RWPE2 (cell line): ENCODE measurements at places on chromosomes 12 and 14.

- DNase-seq = no peak
- no peak overlapping the region for H3K4me3 ChIP-seq
- no peak overlapping the region for H3K27ac ChIP-seq
- H3K27me3 ChIP-seq = no peaks in the 10 kb centered on the region
Observed at GRCh38 chr14:32696325-32697091, 242.2 kb upstream of the NPAS3 start.

DNA sequence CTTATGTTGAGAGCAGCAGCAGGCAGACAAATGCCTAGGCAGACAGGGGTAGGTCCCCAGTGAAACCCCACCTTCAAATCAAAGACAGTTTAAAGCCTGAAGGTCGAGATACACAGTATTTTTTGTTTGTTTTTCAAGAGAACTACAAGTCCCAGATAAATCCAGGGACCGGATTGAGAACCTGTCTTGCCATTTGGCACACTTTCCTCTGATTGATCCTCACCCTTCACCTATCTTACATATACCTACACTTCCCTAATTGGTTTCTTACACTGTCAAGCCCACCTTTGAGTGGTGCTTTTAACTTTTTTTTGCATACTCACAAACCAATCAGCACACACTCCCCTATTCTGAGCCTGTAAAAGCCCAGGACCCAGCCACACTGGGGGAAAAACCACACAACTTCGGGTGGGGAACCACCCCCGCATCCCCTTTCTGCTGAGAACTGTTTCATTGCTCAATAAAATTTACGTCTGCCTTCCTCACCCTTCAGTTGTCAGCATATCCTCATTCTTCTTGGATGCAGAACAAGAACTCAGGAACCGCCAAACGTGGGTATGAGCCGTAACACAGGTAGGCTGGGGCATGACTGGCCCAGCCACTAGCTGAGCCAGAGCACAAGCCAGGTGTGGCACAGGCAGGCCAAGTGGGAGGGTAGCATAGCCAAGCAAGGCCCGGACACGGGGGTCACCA is 11.1 kb downstream of the DICER1 start:
- no peak for DNase-seq
- peaks cover 13% of the 10 kb centered on the region for H3K36me3 ChIP-seq
- no peaks in the 10 kb centered on the region for H3K27me3 ChIP-seq
- peaks cover 24% of the 10 kb centered on the region for H3K4me1 ChIP-seq
- no peak overlapping the region for H3K27ac ChIP-seq
- H3K4me3 ChIP-seq = no peak overlapping the region

DNA sequence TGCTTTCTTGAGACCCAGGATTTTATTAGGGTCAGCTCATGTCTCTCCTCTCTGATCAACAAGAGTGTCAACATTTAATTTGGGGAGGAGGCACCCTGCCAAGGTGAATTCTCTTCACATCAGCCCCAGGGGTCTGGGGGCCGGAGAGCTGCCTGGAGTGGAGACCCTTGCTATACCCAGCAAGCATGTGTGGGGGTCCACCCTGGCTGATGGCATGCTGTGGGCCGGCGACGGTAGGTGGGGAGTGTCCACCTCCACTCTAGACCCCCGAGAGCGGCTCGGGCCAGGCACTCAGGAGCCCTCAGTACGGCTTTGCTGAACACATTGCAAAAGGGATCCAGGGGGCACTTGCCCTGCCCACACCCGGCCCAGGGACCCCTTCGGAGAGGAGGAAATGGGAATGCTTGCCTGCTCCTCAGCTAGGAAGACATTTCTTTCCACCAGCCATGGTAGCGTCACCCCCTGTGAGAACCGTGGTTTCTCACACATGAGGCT is 10.4 kb downstream of the MEG3 start:
- no peak for DNase-seq
- H3K4me1 ChIP-seq = no peaks in the 10 kb centered on the region
- no peak overlapping the region for H3K27ac ChIP-seq
- H3K36me3 ChIP-seq = peaks cover 24% of the 10 kb centered on the region
- no peak overlapping the region for H3K4me3 ChIP-seq

- H3K27ac ChIP-seq = peak overlapping the region; percentile 97
- peaks cover 61% of the 10 kb centered on the region for H3K36me3 ChIP-seq
- H3K4me3 ChIP-seq = no peak overlapping the region
- no peak for DNase-seq
- no peaks in the 10 kb centered on the region for H3K27me3 ChIP-seq
- H3K4me1 ChIP-seq = peaks cover 26% of the 10 kb centered on the region
Observed at GRCh38 chr12:13211859-13212664, 15.5 kb downstream of the EMP1 start.

- H3K4me1 ChIP-seq = peaks cover 45% of the 10 kb centered on the region
- H3K36me3 ChIP-seq = peaks cover 6% of the 10 kb centered on the region
- DNase-seq = peak; percentile 85
- H3K27me3 ChIP-seq = no peaks in the 10 kb centered on the region
Observed at GRCh38 chr14:103130965-103131364, 7.7 kb downstream of the TNFAIP2 start.

DNA sequence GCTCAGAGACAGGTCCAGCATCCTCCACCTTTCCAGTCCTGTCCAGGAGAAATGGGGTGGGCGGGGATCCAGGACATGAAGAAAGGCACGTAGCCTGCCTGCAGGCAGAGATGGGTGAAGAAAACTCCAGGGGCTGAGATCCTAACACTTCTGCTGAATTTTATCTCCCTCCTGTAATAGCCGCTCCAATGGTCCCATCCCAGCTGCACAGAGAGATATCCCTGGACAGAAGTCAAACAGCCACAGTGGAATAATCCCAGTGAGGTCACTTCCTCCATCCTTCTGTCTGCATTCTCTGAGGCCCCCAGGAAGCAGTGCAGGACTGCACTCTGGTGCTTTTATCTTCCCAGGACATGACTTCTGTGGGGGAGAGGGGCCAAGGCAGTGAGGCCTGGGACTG is 26.3 kb downstream of the KRT18 start:
- no peaks in the 10 kb centered on the region for H3K27me3 ChIP-seq
- no peak for DNase-seq
- H3K4me3 ChIP-seq = no peak overlapping the region
- peak overlapping the region; percentile 12 for H3K27ac ChIP-seq

- no peaks in the 10 kb centered on the region for H3K27me3 ChIP-seq
- no peaks in the 10 kb centered on the region for H3K36me3 ChIP-seq
- no peaks in the 10 kb centered on the region for H3K4me1 ChIP-seq
- DNase-seq = no peak
Observed at GRCh38 chr12:28620281-28620680, 430.0 kb downstream of the CCDC91 start.

DNA sequence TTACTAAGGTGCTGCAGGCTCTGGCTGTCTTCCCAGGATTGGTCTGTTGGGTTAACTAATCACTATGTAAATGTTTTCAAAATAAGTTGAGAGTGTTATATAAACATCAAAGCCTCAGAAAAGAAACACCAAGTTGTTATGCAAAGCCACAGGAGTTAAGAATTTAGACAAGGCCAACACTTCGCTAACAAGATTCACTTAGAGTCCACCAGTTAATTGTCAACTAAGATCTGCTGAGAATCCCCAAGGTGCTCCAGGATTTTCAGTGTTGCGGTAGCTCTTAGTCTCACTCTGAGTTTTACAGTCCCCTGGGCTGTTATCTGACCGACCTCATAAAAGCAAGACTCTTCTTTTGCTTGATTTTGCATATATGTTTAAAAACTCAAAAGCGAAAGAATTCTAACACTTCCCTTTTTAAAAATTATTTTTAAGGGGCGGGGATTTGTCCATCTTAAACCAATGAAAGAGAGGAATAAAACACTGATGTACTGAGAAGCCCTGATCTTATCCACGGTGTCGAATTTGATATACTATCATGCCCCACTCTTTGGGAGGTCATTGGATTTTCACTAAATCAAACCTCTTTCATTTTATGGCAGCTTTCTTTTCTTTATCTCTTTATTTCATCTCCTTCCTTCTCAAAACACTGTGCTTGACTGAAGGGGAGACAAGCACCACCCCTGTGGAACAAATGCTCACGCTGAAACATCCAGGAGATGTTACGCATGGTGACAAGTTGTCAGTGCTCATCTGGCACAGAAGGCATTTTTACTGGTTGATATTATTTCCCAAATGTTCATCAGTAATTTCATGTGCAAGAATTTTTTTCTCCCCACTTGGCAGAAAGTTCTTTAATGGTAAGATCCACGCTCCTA is 7.0 kb downstream of the NIN start:
- H3K4me3 ChIP-seq = no peak overlapping the region
- DNase-seq = no peak
- H3K4me1 ChIP-seq = peaks cover 14% of the 10 kb centered on the region
- H3K36me3 ChIP-seq = peaks cover 4% of the 10 kb centered on the region; the same call in 1 of the 2 replicates

DNA sequence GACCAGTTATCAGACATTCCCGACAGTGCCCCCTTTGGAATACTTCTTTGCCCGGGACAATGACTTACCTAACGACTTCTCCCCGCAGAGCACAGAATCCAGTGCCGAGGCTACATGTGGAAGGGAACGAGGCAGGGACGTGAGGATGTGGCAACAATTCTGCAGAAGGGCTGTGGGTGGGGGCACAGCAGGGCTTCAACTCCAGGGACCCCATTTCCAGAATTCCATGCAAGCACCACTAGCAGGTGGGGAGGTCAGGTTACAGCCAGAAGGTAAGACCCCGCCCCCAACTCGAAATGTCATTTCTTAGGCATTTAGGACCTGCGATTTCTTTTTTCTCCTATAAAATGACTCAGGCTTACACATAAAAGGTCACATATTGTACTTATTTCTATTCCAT is 207.9 kb downstream of the TMEM132C start:
- DNase-seq = no peak
- no peaks in the 10 kb centered on the region for H3K4me1 ChIP-seq
- H3K36me3 ChIP-seq = no peaks in the 10 kb centered on the region

- no peaks in the 10 kb centered on the region for H3K27me3 ChIP-seq
- peak; percentile 78 for DNase-seq
- no peaks in the 10 kb centered on the region for H3K36me3 ChIP-seq
- H3K4me3 ChIP-seq = no peak overlapping the region
- H3K27ac ChIP-seq = peak overlapping the region; percentile 78
- H3K4me1 ChIP-seq = peaks cover 13% of the 10 kb centered on the region
Observed at GRCh38 chr12:39426636-39427240, 16.2 kb downstream of the KIF21A start.

DNA sequence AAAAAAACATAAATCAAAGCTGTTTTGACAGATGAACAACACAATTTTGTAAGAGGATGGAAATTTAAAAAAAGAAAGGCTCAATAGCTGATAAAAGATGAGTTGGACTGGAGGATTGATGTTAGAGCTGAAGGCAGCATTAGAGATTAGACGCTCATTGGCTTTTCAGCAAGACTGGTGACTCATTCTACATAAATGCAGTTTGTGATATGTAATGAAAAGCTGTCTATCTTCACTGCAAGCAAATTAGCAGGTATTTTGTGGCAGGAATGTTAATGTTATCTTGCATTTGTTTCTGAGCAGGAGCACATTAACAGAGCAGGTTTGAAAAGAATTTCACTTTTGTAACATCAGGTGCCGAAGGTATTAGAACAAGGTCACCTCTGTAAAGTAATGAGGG is 442.7 kb upstream of the NOVA1 start:
- no peaks in the 10 kb centered on the region for H3K4me1 ChIP-seq
- no peaks in the 10 kb centered on the region for H3K36me3 ChIP-seq
- H3K27me3 ChIP-seq = peaks cover 3% of the 10 kb centered on the region
- no peak for DNase-seq
- no peak overlapping the region for H3K4me3 ChIP-seq

- DNase-seq = no peak
- no peaks in the 10 kb centered on the region for H3K27me3 ChIP-seq
- peaks cover 23% of the 10 kb centered on the region for H3K36me3 ChIP-seq
- H3K4me3 ChIP-seq = no peak overlapping the region
- peaks cover 6% of the 10 kb centered on the region for H3K4me1 ChIP-seq
- H3K27ac ChIP-seq = no peak overlapping the region
Observed at GRCh38 chr14:35858521-35859209, 32.5 kb downstream of the BRMS1L start.

DNA sequence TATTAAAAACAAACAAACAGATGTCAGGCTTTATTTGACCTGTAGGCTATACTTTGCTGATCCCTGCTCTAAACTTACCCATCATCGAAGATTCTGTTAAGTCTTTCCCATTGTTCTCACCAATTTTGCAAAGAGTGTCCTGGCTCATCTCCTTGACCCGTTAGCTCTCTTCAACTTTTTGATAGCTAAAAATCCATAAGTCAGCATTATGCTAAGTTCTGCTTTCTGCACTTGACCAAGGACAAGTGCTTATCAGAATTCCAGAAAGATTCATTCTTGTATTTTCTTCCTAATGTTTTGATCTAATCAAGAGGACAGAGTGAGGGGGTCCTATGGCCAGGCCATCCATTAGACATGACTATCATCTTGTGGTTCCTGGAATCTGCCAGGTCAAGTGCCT is 503.5 kb downstream of the FUT8 start:
- no peaks in the 10 kb centered on the region for H3K36me3 ChIP-seq
- no peaks in the 10 kb centered on the region for H3K4me1 ChIP-seq
- H3K27ac ChIP-seq = no peak overlapping the region
- H3K27me3 ChIP-seq = no peaks in the 10 kb centered on the region
- H3K4me3 ChIP-seq = no peak overlapping the region

DNA sequence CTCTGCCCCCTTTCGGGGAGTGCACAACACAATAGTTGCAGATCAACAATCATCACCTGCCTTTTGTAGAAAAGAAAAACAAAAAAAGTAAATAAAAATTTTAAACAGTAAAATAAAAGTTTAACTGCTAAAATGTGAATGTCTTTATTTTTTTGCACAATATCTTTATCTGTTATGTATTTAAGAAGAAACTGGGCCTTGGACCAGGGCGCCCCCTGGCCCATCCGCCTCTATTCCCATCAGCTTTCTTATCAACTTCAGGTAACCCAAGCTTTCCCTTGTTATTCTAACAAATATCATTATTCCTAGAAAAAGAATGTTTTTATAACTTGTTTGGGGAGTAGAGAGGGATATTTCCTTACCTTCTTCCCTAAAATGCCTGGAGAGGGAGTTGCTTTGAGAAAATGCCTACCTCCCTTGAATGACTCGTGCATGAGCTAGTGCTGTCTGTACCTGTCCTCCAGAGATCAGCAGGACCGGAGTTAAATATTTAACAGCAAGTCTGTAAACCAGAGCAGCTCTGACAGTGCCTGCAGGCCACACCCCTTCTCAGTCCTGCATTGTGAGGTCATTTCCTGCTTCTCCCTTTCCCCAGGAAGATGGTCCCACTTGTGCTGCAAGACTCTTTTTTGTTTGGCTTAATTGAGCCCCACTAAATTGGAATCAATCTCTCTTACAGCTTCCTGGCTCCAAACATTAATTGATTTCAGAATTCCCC is 192.8 kb upstream of the RGS6 start:
- DNase-seq = no peak
- H3K27me3 ChIP-seq = no peaks in the 10 kb centered on the region
- H3K36me3 ChIP-seq = peaks cover 46% of the 10 kb centered on the region

- H3K27me3 ChIP-seq = peaks cover 16% of the 10 kb centered on the region
- no peak overlapping the region for H3K4me3 ChIP-seq
- H3K27ac ChIP-seq = no peak overlapping the region
Observed at GRCh38 chr12:127703026-127703425, 563.9 kb upstream of the TMEM132C start.
